ENCODE measurements at places on chromosomes 3 and 15.

DNA sequence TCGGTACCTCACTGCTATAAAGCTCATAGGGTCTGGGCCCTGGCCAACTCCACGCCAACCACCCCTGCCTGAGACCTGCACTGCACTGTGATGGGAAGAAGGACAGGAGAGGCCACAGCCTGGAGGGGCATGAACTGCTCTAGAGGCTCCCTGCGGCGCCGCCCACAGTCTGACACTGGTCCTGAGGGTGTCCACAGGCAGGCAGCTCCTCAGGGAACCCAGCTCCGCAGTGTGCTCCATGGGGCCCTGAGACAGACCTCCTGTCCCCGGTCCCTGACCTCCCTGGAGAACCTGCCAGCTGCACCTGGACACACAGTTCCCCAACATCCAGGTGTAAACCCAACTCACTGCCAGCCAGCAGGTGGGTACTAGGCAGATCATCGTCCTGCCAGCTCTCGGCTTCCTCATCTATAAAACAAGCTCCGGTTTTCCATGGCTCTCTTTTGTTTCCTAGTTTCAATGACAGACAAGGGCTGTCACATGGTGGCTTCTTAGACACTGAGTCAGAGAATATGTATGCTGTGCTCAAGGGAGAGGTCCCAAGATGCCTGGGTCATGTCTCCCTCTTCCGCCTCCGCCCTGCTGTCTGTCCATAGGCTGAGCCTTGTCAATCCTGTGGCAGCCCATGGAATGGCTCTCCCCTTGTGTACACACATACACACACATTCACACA lies 5.1 kb upstream of the HAPLN3 start:
- DNase-seq = no peak

GRCh38 chr15:60573936-60574335 lies 95.0 kb upstream of the ICE2 start:
- peak; percentile 73 for DNase-seq

- DNase-seq = no peak
Observed at GRCh38 chr3:186234152-186234551, 125.3 kb upstream of the ETV5 start.

- DNase-seq = no peak
Observed at GRCh38 chr3:53579636-53580035, 85.2 kb downstream of the CACNA1D start.

DNA sequence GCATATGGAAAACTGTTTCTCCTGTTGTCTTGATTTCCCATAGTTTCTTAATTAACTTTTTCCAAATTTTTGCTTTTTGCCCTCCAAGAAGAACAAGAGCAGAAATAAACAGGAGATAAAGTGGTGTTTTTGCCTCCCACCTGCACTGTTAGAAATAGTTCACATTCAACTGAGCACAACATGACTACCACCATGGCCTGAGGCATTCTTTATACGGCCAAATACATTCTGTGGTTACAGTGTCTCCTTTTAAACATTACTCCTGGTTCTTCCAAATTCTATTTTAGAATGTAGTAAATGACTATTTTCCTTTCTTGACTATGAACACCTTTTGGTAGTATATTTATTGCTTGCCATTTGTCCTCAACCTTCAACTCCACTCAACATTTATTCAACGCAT lies 98.5 kb downstream of the LARS2 start:
- no peak for DNase-seq

- no peak for DNase-seq
Observed at GRCh38 chr3:168952551-168952950, 711.0 kb downstream of the MECOM start.

- peak; percentile 5 for DNase-seq
Observed at GRCh38 chr3:8987645-8988383, 24.5 kb upstream of the RAD18 start.

DNA sequence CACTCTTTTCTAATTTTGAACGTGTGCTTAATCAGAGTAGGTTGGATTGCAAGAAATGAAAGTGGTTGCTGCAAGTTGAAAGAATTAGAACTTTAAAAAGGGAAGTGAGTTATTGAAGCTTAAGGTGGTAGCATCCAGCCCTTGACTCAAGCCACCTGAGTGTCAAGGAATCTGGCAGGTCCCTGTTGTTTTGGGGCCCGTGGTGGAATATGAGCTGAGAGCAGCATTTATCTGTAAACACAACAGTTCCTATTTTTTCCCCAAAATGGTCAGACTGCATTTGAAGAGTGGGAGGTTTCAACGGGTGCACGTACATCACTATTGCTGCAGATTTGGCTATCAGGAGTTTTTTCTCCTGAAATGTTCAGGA lies 1.7 kb downstream of the ITPR1 start:
- no peak for DNase-seq

DNA sequence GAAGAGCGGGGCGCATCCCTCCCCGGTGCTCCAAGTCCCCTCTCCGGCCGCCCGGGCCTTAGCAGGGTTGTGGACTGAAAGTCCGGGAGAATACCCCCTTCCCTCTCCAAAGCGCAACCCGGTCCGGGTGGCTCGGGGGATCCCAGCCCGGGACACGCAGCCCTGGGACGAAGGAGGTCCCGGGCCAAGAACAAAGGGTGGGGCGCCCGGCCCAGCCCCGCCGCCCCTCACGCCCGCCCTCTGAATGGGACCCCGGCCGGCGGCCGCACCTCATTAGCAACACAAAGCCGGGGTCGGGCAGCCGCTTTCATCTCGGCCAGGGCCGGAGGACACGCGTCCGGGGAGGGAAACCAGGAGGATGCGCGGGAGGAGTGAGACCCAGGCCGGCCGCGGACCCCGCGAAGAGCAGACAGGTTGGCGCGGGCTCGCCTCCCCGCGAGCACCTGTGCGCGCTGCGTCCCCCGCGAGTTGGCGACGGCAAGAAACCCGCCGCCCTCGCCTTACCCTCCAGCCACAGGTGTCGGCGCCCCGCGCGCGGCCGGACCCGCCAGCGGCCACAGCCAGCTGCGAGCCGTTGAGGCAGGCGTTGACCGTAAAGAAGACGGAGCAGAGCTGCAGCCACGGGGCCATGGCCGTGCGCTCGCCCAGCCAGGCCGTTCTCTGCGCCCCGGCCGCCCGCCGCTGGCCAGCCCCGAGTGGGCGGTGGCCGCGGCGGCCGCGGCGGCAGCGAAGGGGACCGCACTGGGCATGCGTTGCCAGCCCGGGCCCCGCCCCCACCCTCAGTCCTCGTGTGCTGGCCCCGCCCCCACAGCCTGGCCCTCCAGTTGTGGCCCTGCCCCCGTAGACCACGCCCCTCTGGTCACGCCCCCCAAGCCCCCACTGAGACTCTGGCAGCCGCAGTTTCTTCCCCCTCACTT lies at the start of gene IL17RD:
Gene IL17RD (minus strand): TSS at position 697 of the 917 bp plus-strand sequence. CDS start 67 bp downstream, at position 630.
- DNase-seq = peak; percentile 4

DNA sequence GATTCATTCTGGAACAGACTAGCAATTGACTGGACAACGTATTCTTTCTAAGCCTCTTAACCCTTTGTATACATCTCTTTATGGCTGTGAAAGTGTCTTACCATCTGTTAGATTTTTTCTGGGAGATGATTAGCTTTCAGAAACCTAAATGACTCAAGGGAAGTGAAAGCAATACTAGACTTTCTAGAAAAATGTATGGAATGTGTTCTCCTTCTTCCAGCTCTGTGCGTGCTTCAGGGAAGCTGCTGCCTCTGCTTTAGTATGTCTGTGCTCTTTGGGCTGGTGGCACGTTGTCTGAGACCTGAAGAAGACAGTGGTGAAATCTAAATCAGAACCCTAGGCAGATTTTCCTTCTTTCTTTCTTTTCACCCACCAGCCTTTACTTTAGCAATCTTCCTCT lies 89.5 kb downstream of the ITPR1 start:
- no peak for DNase-seq

DNA sequence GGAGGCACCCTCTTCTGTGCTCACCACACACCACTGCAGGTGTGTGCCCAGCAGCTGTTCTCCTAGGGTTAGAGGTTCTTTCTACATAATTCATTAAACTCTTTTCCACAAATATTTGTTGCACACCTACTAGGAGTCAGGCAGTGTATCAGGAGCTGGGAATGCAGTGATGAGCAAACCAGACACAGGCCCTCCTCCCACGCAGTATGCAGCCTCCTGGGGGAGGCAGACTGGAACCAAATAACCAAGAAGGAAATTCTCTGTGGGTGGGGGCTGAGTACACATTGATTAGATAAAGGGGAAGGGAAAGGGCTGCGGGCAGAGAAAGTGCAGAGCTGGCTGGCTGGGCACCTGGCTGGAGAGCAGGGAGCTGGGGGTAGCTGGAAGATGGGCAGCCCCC lies 18.5 kb upstream of the C3orf22 start:
- DNase-seq = no peak

GRCh38 chr15:63765338-63765737 lies 68.4 kb downstream of the HERC1 start:
- DNase-seq = no peak

GRCh38 chr3:65714134-65714533 lies 324.6 kb downstream of the MAGI1 start:
- no peak for DNase-seq

GRCh38 chr3:59820352-59820934 lies 770.6 kb upstream of the CFAP20DC start:
- DNase-seq = no peak

- no peak for DNase-seq
Observed at GRCh38 chr15:24039683-24040082, 352.6 kb upstream of the NDN start.

DNA sequence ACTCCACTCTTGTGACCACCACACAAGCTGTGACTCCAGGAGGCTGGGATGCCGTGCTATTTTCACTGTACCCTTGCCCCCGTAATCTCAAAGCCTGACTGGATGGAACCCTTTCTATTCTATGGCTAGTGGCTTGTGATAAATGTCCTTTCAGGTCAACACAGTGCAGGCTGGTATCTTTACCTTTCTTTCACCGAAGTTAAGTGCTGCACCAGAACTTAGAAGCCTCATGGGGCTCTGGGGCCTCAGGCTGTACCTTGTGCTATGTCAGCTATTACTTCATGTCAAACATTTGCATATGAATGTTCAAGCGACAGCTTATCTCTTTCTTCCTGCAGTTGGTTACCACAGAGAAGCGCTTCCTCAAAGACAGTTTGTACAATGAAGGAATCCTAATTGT lies 66.8 kb downstream of the RPL39L start:
- no peak for DNase-seq

GRCh38 chr3:188754267-188754666 lies 417.5 kb upstream of the TPRG1 start:
- no peak for DNase-seq

All from effector memory CD4-positive, alpha-beta T cell (primary cell).